ENCODE measurements at places on chromosomes 4 and X. TPM values are rescaled to one million over a fixed set of nuclear protein-coding genes. Genes with fewer than 3 reads are reported as not detected.

RRH gene
- total RNA-seq = not detected

TXK gene
- total RNA-seq = 0.20 TPM

GAB1 gene
- 1.7 TPM for total RNA-seq

EDNRA gene
- 0.30 TPM for total RNA-seq

MCF2 gene
- total RNA-seq = not detected

PRR32 gene
- not detected for total RNA-seq

BMPR1B gene
- total RNA-seq = 7.6 TPM

C1QTNF7 gene
- total RNA-seq = not detected

RFC1 gene
- total RNA-seq = 21.0 TPM

GPM6B gene
- 0.03 TPM for total RNA-seq

HTRA3 gene
- total RNA-seq = 14.4 TPM

TEX11 gene
- total RNA-seq = not detected

TMEM154 gene
- 0.08 TPM for total RNA-seq

ZCCHC18 gene
- 0.25 TPM for total RNA-seq

USP53 gene
- 10.0 TPM for total RNA-seq

HMGB3 gene
- total RNA-seq = 133 TPM

NPNT gene
- total RNA-seq = 0.18 TPM

PDGFRA gene
- 0.63 TPM for total RNA-seq

SLC7A11 gene
- total RNA-seq = 15.2 TPM

FAM241A gene
- total RNA-seq = 1.4 TPM

SLC34A2 gene
- total RNA-seq = not detected

NXF2 gene
- not detected for total RNA-seq

SYP gene
- 2.2 TPM for total RNA-seq

HEPH gene
- not detected for total RNA-seq

KDR gene
- not detected for total RNA-seq

ABLIM2 gene
- 0.58 TPM for total RNA-seq

ARHGAP6 gene
- total RNA-seq = not detected

CDS1 gene
- 0.81 TPM for total RNA-seq

CYP4V2 gene
- total RNA-seq = 2.9 TPM

ADH5 gene
- 116 TPM for total RNA-seq

H2BW2 gene
- not detected for total RNA-seq

EREG gene
- 53.5 TPM for total RNA-seq

FAT1 gene
- 188 TPM for total RNA-seq

ADH1C gene
- total RNA-seq = not detected

DCAF12L1 gene
- total RNA-seq = not detected

CENPVL2 gene
- not detected for total RNA-seq

MND1 gene
- total RNA-seq = 12.6 TPM

USP17L29 gene
- total RNA-seq = not detected

SPANXN3 gene
- total RNA-seq = not detected

GPC4 gene
- total RNA-seq = not detected

TLR6 gene
- total RNA-seq = 3.6 TPM

ADAM29 gene
- not detected for total RNA-seq

DGKK gene
- not detected for total RNA-seq

RIPPLY1 gene
- not detected for total RNA-seq

CTBP1 gene
- 81.0 TPM for total RNA-seq

RBMXL3 gene
- not detected for total RNA-seq

FRMD7 gene
- not detected for total RNA-seq

IL9R gene
- 0.21 TPM for total RNA-seq

KCND1 gene
- total RNA-seq = 0.77 TPM

ELF4 gene
- total RNA-seq = 35.6 TPM
